Activated CD4-positive, alpha-beta T cell treated with anti-CD3 and anti-CD28 coated beads, Interleukin-2, amount 10 ng/mL, durations not matched to agents 24 days and 14 days (primary cell): ENCODE measurements at places on chromosomes 7 and 10. TPM values are rescaled to one million over a fixed set of nuclear protein-coding genes. Genes with fewer than 3 reads are reported as not detected.

COL28A1 gene
- not detected in 2 replicates for total RNA-seq

EPHA1 gene
- total RNA-seq: 0.09 and 0.26 TPM in 2 replicates

ZNF511 gene
- total RNA-seq: 83.8 and 87.2 TPM in 2 replicates

ACTR3C gene
- 7.9 and 11.7 TPM in 2 replicates for total RNA-seq

LOXL4 gene
- total RNA-seq: not detected in 2 replicates

WEE2 gene
- not detected in 2 replicates for total RNA-seq

SCIN gene
- not detected in 2 replicates for total RNA-seq

C7orf57 gene
- total RNA-seq: 0.14 TPM in 2 replicates

- DNase-seq: no peak
These were observed 11.3 kb upstream of the SMURF1 start for GRCh38 chr7:99155211-99155610.

- no peak for DNase-seq
These were observed 7.9 kb downstream of the RET start for GRCh38 chr10:43084812-43085211.

DNA sequence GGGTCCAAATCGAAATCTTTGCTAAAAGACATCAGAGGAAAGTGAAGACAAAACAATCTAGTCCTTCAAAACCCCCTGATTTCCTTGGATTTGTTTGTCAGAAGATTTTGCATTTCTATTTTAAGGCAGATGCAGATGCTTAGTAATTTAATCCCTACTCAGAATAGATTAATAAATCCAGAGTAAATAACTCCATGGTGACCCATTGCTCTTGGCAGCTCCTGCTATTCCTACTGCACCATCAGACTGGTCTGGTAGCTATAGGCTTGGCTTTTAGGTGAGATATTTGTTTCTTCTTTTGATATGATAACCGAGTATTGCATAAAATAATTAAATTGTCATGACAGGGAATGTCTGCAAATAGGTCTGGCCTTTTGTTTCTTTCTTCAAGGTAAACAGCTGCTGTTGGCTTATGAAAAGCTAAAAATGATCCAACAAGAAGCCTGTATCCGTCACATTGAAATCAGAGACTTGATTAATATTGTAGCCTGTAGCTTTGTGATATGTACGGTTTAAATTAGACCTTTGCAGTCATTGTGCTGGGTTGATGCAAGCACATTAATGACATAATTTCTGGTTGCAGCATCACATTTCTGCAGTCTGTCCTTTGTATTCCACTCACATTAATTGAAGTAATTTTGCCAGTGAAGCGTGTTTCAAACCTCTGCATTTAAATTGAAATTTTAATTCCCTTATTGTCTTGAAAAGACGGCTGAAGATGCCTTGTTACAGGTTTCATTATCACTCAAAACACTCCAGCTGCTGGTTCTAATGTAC is 40.7 kb downstream of the EXOC4 start:
- DNase-seq: no peak

DNA sequence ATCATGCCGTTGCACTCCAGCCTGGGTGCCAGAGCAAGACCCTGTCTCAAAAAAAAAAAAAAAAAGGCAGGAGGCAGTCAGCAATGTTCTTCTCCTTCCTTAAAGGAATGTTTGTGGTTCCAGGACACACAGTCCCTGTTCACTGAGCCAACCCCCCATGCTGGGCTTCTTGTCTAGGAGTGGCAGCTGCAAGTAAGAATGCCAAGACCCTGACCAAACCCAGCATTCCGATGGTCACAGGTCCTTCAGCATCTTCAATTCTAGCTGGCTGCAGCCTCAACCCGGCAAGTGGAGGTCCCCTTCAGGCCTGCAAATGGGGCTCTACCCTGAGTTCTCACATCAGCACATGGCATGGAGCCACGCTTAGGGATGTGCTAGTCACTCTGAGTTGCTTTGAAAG is 38.2 kb upstream of the CUX1 start:
- no peak for DNase-seq

GRCh38 chr7:158016180-158017097 is 571.2 kb downstream of the PTPRN2 start:
- DNase-seq: no peak

DNA sequence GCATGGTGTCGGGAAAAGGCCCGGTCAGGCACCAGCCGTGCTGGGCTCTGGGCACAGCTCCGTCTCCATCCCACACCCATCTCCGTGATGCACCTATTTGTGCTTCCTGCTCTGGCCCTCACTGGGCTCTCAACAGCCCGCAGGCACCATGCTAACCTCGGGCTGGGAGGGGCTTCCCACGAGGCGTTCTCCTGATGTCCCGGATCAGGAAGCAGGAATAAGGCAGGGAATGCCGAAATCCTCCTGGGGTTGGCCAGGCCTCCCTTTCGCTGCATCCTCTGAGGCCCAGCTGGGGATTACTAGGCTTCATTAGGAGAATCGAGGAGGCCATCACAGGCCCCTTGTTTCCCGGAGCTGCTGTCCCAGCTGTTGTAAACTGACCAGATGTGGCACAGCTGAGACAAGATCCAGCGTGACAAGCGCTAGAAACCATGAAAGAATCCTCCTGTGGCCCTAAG is 72.0 kb downstream of the FAM53B start:
- no peak for DNase-seq

DNA sequence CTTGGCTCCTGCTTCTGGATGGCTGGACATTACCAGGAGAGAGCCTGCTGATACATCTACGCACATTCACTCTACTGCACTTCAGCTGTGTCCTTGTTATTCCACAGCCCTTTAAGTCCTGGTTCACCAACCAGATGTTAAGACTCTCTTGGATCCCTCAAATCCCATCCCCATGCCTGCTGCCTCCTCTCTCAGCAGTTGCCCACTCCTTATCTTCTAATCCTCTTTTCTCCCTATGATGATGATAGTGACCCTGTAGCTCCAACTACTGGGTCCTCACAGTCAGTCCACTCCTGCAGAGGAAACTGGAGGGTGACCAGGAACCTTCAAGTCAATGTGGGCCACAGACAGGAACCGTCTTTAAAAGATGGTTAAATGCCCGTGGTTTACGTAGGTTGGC is 96.3 kb upstream of the PDCD4 start:
- no peak for DNase-seq

DNA sequence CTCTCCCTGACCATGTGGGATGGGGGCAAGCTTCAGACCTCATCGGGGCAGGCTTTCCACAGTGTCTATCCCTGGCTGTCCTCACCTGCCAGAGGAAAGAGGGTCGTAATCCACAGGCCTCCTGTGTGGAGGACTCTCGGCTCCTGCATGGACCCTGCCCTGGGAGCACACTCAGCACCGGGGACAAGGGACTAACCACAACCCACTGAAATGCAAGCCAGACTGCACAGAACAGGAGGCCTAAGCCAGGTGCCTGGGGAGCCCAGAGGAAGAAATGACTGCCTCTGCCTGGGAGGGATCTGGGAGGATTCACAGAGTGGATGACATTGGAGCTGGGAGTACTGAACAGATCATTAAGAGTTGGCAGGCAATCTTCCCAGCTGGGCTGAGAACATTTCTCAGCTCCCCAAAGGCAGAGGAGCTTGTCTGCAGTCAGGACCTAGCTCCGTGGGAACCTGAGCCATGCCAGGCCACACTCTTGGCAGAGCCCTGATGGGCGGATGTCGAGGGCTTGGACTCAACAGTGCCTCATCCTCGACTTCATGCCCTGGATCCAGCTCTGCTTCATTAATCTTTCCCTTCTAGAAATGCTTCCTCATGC is 213.4 kb downstream of the USP6NL start:
- DNase-seq: no peak

GRCh38 chr7:134943785-134944400 is 42.4 kb upstream of the AGBL3 start:
- DNase-seq: no peak

- no peak for DNase-seq
These were observed 327.2 kb downstream of the MDFIC start for GRCh38 chr7:115249080-115249479.

GRCh38 chr7:34011696-34012095 is 106.4 kb downstream of the BMPER start:
- DNase-seq: no peak

- no peak for DNase-seq
These were observed 316.6 kb upstream of the ANKRD30A start for GRCh38 chr10:36808625-36809362.

GRCh38 chr7:768881-769504 is 41.9 kb upstream of the PRKAR1B start:
- DNase-seq: no peak

GRCh38 chr7:93958651-93959050 is 37.1 kb downstream of the GNG11 start:
- no peak for DNase-seq

- DNase-seq: no peak
These were observed 5.9 kb upstream of the UPF2 start for GRCh38 chr10:12048547-12048946.
